AML-193 (cell line): ENCODE measurements at places on chromosomes 4 and X.

GRCh38 chr4:127309369-127310102 lies 323.2 kb upstream of the INTU start:
- DNase-seq: no peak

- DNase-seq: no peak
These were observed 1.8 kb upstream of the FAM50A start for GRCh38 chrX:154441984-154442707.

- DNase-seq: no peak
These were observed 781.2 kb upstream of the DIAPH2 start for GRCh38 chrX:95903490-95903889.

DNA sequence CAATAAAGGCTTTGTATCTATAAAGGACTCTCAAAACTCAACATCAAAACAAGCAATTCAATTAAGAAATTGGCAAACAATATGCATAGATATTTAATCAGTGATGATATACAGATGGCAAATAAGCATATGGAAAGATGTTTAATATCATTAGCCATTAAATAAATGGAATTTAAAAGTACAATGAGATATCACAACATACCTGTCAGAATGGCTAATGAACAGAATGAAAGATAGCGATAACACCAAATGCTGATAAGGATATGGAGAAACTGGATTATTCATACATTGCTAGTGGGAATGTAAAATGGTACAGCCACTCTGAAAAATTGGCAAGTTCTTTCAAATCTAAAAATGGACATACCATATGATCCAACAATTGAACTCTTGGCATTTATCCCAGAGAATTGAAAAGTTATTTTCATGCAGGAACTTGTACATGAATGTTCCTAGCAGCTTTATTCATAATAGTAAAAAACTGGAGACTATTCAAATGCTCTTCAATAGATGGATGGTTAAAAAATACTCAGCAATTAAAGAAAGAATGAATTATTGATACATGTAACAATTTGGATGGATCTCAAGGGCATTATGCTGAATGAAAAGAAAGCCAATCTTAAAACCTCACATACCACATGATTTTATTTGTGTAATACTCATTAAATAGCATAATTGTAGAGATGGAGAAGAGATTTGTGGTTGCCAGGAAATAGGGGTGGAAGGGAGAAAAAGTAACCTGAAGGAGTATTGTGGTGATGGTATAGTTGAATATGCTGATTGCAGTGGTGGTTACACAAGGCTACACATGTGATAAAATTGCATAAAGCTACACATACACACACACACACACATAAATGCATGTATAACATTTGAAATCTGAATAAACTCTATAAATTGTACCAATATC lies 45.9 kb upstream of the ALG13 start:
- no peak for DNase-seq

GRCh38 chrX:37075892-37076595 lies 67.9 kb downstream of the FAM47C start:
- no peak for DNase-seq

- no peak for DNase-seq
These were observed 447.7 kb downstream of the STIM2 start for GRCh38 chr4:27308379-27308778.
